SIG-M5 (cell line): ENCODE measurements at places on chromosomes 5 and 9.

GRCh38 chr9:129712634-129713401 lies 40.0 kb downstream of the PTGES start:
- no peak for DNase-seq

DNA sequence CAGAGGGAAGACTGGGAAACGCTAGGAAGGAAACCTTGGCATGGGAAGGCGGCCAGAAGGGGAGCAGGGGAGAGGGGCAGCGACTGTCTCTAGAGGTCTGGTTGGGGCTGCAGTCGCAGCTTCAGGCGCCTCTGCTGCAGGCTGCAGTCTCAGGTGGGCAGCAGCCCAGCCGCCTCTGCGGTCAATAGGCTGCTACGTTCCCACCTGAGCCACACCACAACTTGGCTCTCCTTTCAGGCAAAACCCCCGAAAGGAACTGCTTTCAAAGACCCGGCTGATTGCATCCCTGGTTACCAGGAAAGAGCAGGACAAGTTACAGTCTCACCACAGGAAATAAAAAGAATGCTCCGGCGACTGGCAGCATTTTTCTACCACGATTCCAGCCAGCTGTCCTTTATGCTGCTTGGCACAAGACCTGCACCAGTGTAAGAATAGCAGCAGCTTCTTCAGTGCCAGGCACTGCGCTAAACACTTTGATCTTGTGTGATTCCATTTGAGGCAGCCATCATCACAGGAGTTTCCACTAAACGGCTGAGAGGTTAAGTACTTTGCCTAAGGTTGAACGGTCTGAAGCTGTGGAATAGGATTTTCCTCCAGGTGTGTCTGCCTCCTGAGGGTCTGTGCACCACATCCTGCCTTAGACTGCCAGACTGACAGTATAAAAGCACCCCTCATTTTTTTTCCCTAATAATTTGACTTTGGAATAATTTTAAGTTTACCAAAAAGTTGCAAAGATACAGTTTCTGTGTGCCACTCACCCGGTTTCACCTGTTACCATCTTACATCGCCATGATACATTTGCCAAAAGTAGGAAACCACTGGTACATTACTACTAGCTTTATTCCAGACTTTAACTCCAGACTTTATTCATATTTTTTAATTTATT lies 7.5 kb downstream of the RPS14 start:
- DNase-seq = no peak

DNA sequence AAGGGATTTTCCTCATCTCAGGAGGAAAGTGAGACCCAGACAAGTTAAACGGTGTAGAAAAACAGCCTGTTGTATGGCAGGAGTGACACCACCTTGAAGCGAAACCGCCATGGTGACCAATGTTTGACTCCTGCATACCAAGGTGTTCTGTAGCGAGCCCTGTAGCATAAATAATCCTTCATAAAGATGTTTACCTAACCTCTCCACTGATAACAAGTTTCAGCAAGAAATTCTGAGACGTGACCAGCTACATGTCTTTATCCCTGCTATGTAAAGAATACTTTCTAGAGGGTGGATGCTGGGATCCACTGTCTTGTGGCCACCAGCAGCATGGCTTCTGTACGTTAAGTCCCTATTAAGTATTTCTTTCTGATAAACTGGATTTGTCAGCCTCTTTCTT lies 148.1 kb downstream of the MPDZ start:
- no peak for DNase-seq

GRCh38 chr9:117138231-117138630 lies 276.6 kb downstream of the ASTN2 start:
- DNase-seq = no peak

- no peak for DNase-seq
Observed at GRCh38 chr5:108753877-108754276, 6.2 kb downstream of the FER start.

GRCh38 chr9:127569886-127570401 lies 42.1 kb upstream of the STXBP1 start:
- DNase-seq = no peak

GRCh38 chr5:472076-472655 lies 29.2 kb downstream of the EXOC3 start:
- no peak for DNase-seq

DNA sequence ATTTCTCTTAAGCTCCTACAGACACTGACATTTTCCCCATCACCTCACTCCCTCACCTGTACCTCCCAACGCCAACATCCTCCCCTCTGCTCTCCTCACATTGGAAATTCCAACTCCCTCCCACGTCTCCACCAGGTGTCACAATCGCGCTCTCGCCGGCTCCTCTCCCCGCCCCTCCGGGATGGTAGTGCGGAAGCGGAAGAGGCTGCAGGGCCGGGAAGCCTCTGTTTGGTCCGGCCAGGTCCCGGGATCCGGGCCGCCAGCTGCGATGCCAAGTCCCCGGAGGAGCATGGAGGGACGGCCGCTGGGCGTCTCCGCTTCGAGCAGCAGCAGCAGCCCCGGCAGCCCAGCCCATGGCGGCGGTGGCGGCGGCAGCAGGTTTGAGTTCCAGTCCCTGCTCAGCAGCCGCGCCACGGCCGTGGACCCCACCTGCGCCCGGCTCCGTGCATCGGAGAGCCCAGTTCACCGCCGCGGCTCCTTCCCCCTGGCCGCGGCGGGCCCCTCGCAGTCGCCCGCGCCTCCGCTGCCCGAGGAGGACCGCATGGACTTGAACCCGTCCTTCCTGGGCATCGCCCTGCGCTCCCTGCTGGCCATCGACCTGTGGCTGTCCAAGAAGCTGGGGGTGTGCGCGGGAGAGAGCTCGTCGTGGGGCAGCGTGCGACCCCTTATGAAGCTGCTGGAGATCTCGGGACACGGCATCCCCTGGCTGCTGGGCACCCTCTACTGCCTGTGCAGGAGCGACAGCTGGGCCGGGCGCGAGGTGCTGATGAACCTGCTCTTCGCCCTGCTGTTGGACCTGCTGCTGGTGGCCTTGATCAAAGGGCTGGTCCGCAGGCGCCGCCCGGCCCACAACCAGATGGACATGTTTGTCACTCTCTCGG lies at the start of gene PLPP6:
PLPP6 (plus strand) TSS at position 187 of the 881 bp plus-strand sequence; CDS start at position 269, 82 bp downstream.
- DNase-seq = no peak

- DNase-seq = no peak
Observed at GRCh38 chr9:16501141-16501540, 369.3 kb downstream of the BNC2 start.

- no peak for DNase-seq
Observed at GRCh38 chr5:78605611-78606010, 43.0 kb downstream of the LHFPL2 start.

- no peak for DNase-seq
Observed at GRCh38 chr5:1008451-1009358, at the start of gene NKD2. NKD2 (plus strand) TSS chr5:1008802; CDS start chr5:1009058, 256 bp downstream.

- DNase-seq = peak; percentile 80
Observed at GRCh38 chr5:148826053-148826738, at the start of gene ADRB2. ADRB2 (plus strand) TSS chr5:148826611; CDS start chr5:148826832, 221 bp downstream.

- DNase-seq = peak; percentile 7
Observed at GRCh38 chr9:5493679-5494511, 16.4 kb upstream of the PDCD1LG2 start.

- no peak for DNase-seq
Observed at GRCh38 chr9:111232997-111233790, 96.8 kb downstream of the OR2K2 start.

GRCh38 chr5:39816866-39817265 lies 392.1 kb upstream of the DAB2 start:
- DNase-seq = no peak

- no peak for DNase-seq
Observed at GRCh38 chr9:97735070-97735600, 38.0 kb upstream of the XPA start.

GRCh38 chr9:96133321-96134021 lies 168.5 kb downstream of the HSD17B3 start:
- DNase-seq = no peak
